ENCODE measurements at places on chromosomes 3 and 15.

DNA sequence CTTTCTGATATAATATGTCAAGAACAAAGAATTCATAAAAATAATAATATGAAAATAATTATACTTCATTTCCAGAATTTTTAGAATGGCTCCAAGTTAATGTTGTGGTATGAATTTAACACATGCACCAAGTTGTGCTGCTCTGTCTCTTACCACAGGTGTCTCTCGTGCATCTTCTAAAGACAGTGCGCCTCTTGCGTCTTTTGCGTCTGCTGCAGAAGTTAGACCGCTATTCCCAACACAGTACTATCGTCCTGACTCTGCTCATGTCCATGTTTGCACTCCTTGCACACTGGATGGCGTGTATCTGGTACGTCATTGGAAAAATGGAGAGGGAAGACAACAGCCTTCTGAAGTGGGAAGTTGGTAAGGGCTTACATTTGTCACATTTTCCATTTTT lies 246.6 kb downstream of the KCNH8 start:
- no peak for DNase-seq

GRCh38 chr15:79973456-79974195 lies 2.6 kb upstream of the BCL2A1 start:
- DNase-seq = no peak

DNA sequence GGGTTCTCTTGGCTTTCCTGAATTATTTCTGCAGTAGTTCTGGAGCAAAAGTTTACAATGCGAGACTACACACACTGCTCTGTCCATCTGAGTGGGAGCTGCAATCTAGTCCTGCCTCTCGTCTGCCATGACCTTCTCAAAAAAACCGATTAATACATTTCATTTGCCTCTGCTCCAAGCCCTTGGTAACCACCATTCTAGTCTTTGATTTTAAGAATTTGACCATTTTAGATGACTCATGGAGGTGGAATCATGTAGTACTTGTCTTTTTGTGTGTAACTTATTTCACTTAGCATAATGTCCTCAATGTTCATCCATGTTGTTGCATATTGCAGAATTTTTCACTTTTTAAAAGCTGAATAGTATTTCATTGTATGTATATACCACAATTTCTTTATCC lies 356.9 kb downstream of the SV2B start:
- DNase-seq = no peak

GRCh38 chr3:194196876-194197275 lies 60.9 kb downstream of the HES1 start:
- DNase-seq = no peak

DNA sequence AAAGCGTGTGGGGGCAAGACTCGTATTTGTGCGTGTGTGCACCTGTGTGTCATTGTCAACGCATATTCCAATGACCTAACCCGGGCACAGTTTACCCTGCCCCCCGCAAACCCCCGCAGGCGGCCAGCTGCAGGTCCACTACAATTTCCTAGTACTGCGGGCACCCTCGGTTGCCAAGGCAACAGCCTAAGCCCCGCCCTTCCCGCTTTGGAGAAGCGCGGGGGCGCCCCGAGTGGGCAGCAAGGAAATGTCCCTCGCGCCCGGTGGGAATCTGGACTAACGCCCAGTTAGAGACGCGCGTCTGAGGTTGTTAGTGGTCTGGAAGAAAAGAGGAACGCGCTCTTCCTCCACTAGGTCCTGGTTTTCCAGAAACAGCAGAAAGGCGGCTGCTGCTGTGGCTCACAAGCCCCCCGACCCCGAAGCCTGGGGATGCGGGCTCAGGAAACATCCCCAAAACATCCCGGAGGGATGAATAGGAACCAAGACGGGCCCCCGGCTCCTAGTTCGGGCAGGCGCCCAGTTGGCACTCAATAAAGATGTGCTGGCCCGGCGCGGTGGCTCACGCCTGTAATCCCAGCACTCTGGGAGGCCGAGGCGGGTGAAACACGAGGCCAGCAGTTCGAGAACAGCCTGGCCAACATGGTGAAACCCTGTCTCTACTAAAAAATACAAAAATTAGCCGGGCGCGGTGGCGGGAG lies 1.1 kb downstream of the ABHD14A start:
- peak; percentile 47 for DNase-seq

DNA sequence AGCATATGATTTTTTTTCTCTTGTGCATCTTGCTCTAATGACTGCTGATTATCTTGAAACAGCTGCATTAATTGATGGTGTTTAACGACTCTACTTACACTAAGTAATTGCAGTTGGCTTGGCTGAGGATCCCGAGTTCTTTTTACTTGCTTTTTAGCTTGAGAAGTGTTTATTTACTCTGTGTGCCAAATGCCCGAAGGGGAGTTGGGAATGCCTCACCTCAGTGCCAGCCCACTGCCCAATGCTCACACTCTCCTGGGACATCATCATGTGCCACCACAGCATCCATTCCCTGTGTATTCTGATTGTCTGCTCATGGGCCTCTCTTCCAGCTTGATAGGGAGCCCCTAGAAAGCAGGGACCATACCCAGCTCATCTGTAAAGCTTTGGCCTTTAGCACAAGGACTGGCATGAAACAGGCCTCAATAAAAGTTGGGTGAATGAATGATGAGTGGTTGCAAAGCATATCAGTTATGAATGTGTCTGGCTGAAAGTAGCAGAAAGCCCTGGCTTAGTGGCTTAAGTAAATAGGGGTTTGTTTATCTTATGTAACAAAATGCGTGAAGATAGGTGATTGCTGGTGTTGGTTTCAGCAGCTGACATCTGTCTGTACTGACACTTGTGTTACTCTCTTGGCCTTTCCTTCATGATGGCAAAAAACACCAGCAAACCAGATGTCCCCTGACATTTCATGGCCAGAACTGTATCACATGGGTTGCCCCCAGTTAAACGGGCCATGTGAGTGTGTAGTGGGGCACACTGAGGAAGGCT lies 8.1 kb downstream of the PXYLP1 start:
- no peak for DNase-seq

DNA sequence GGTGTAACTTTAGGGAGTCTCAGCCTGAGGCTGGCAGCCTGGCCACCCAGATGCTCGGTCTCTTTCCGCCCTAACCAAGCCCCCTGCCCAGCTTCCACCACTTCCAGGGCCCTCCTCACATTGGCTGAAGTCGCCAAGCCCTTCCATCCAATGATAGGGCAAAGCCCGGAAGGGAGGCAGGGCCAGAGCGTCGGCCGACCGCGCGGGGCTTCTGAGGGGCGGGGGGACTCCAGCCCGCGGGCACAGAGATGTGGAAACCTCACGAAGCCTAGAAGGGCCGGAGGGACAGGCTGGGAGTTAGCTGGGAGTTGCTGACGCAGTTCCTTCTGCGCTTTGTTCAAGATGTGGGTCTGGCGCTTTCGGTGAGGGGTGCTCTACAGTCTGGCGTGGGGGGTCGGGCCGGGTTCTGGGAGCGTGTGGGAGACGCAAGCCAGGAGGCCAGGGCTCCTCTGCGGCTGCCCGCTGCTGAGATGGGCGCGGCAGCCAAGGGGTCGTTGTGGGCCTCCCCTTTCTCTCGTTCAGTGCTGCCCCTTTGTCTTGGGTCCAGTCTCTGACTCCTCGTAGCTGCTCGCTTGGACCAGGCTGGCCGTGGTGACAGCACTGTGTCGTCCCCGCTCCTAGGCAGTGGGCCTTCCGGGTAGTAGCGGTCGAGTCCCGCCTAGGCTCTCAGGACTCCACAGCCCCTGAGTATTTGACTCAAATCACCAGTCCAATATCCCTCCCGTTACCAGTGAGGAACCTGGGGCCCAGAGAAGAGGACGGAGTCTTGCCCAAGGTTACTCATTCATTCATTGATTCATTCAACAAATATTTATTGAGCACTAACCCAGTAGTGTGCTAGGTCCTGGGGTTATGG lies at the start of gene ZNF660:
TSS of gene ZNF660 (plus strand) at position 319 of the 856 bp plus-strand sequence. CDS start 9,230 bp downstream, outside the sequence.
- no peak for DNase-seq

DNA sequence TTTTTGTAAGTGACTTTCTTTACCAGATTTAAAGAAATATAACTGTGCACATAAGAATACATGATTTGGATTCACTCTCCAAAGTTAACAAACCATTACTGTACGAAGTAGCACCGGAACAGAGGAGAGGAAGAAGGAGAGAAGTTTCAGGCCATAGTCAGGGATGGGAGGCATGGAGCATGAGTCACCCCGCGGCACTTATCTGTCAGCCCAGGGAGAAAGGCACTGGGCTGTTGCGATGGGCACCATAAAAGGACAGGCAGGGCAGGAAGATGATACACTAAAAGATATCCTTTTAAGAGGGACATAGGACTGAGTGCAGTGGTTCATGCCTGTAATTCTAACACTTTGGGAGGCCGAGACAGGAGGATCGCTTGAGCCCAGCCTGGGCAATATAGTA lies 37.0 kb downstream of the TTC23 start:
- no peak for DNase-seq

DNA sequence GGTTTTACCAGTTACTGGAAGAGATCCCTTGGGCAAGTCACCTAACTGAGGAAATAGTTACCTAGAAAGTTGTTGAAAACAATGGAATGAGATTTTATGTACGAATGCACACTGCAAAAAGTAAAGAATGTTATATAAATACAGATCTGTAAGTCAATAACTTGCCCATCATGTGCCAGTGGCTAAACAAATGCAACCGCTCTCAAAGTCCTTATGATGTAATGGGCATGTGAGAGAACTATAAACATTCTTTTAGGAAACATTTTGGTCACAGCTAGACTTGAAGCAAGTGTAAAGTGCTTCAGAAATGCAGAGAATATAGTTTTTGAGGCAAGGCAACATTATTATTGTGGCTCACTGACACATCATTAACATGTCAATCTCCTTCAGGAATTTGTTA lies 1044.5 kb downstream of the TUSC7 start:
- DNase-seq = no peak

- no peak for DNase-seq
These were observed 12.2 kb downstream of the NEK10 start for GRCh38 chr3:27356976-27357375.

DNA sequence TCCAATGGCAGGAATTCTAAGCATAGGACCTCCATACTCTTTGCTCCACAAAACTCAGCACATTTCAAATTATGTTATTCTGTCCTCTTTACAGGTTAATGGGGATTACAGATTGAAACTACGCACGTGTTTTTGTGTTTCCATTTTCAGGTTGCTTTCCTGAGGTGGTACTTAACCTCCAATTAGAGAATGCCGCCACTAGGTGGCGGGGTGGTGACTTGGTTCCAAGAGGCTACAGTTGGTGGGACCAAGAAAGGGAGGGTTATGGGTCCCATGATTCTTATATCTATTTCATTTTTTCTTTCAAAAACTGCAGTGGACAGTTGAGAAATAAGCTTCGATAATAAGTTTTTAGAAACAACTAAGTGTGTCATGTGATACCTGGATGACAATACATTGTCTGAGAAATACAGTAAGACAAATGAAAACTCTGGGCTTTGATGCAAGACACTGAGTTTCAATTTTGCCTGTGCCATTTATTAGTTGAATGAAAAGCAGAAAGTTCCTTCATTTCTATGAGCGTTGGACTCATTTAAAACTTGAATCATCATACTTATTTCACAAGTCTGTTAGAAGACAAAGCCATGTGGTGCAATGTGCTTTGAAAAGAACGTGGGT lies 539.0 kb downstream of the FGF12 start:
- peak; percentile 17 for DNase-seq

GRCh38 chr15:45205192-45205591 lies 17.4 kb upstream of the SHF start:
- DNase-seq = peak; percentile 71

GRCh38 chr3:4425055-4425454 lies 42.0 kb downstream of the SUMF1 start:
- no peak for DNase-seq

DNA sequence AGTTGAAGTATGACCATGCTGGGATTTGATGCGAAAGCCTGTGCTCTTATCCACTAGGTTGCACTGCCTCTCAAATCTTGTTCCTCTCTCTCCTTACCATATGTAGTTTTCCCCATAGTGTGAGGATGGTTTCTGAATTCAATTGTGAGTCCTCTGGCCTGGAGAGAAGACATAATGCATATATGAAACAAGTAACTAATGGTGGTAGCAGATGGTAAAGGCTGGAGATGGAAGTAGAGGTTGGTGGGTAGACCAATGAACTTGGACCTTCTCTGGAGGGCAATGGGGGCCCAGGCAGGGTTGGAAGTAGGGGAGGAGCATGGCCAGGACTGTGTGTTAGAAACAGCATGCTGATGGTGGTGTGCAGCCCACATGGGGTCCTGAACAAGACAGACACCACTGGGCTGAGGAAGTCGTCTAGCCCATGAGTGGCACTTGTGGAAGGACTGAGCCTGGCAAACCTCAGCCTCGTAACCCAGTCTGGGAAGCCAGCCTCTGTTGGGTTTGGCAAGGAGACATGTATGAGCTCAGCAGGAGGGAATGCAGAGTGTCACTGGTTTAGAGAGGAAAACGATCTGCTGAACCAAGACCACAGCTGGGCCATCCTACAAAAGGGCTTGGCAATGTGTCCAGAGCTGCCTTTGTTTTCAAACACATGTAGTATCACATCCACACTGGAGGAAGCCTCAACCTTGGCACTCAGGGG lies 18.5 kb upstream of the LMCD1 start:
- DNase-seq = no peak

DNA sequence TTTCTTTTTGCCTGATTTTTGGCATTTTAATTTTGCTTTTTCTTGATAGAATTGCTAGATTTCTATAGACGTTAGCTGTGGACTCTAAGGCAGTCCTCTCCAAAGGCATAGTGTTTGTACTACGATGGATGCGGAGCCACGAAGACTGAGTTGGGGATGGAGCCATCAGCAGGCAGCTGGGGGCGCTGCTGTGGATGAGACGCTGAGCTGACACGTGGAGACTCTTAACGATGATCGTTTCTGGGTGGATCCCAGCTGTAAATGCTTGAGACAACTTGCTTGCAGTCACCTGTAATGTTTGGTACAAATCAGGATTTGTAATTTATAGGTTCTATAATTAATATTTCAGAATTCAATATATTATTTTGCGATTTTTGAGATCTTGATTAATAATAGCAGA lies 13.3 kb upstream of the PPP1R2 start:
- DNase-seq = no peak

DNA sequence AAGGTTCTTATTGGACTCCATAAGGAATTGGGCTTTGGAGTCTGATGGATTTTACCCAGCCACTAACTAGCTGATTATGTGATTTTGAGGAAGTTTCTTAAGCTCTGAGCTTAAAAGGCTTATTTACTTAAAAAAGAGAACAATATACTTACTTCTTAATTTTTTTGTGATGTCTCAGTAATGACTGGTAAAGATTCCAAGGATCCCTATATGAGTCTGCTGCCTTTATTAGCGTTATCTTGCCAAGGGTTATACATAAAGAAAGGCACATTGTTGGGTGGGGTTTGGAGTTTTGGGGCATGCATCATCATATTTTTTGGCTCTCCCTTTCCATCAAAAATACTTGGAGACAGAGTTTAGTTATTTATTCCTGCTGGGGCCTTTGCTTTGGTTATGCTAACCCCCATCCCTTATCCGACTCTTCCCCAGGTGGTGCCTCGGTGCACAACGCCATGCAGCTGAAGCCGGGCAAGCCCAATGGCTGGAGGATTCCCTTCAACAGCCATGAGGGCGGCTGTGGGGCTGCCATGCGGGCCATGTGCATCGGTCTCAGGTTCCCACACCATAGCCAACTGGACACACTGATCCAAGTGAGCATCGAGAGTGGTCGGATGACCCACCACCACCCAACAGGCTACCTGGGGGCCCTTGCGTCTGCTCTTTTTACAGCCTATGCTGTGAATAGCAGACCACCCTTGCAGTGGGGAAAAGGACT lies 6.7 kb downstream of the ADPRH start:
- no peak for DNase-seq

GRCh38 chr15:85614059-85614458 lies 180.7 kb downstream of the KLHL25 start:
- no peak for DNase-seq

GRCh38 chr15:66778314-66778665 lies 76.3 kb downstream of the SMAD6 start:
- DNase-seq = no peak

- DNase-seq = no peak
These were observed 23.4 kb downstream of the ARMC8 start for GRCh38 chr3:138210528-138210927.

- DNase-seq = no peak
These were observed 72.9 kb downstream of the IL12A start for GRCh38 chr3:160061525-160061924.
